Stimulated activated CD8-positive, alpha-beta memory T cell treated with anti-CD3 and anti-CD28 coated beads, Interleukin-12 subunit alpha, Interleukin-12 subunit beta, amount 100 ng/mL, for 4 hours (primary cell): ENCODE measurements at places on chromosomes 4 and X.

GRCh38 chrX:54029529-54030143 lies 14.6 kb downstream of the PHF8 start:
- DNase-seq: no peak

- no peak for DNase-seq
Observed at GRCh38 chr4:155526452-155527169, 140.0 kb upstream of the GUCY1A1 start.

- no peak for DNase-seq
Observed at GRCh38 chrX:121641560-121641959, 594.1 kb downstream of the GLUD2 start.

- no peak for DNase-seq
Observed at GRCh38 chr4:128871948-128872347, 62.4 kb downstream of the JADE1 start.

GRCh38 chr4:165312506-165312905 lies 15.0 kb upstream of the MSMO1 start:
- no peak for DNase-seq

DNA sequence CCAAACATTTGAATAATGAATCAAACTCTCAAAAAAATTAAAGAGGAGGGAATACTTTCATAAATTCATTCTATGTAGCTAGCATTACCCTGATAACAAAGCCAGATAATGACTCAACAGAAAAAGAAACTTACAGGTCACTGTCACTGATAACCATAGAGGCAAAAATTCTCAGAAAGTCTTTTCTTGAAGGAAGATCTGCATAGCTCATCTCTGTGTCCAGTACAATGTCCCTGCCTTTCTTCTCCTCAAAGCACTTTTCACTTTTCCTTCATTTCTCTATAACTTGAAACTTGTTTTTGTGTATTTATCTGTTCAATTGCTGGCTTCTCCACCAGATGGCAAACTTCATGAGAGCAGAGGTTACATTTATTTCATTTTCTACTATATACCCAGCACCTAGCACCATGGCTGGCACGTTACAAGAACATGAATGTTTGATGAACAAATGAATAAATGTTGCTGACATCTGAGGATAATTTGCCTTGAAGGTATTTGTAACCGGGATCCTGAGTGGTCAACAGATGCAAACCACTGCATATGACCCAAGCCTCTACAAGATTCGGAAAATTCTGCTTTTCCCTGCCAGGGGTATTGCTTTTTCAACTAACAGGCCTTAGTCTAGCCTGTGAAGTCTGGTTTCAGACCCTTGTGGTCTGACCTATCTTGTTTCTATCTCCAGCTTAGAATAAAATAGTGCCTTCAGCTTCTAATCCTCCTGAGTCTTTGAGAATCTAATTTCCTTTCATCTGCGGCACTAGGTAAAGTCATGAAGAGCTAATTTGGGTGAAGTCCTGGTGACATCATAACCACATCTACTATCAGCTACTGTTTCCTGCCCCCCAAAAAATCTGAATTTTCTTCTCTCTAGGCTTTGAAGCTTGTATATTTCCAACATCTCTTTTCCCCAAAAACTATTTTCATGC lies 52.5 kb upstream of the ANTXR2 start:
- no peak for DNase-seq

DNA sequence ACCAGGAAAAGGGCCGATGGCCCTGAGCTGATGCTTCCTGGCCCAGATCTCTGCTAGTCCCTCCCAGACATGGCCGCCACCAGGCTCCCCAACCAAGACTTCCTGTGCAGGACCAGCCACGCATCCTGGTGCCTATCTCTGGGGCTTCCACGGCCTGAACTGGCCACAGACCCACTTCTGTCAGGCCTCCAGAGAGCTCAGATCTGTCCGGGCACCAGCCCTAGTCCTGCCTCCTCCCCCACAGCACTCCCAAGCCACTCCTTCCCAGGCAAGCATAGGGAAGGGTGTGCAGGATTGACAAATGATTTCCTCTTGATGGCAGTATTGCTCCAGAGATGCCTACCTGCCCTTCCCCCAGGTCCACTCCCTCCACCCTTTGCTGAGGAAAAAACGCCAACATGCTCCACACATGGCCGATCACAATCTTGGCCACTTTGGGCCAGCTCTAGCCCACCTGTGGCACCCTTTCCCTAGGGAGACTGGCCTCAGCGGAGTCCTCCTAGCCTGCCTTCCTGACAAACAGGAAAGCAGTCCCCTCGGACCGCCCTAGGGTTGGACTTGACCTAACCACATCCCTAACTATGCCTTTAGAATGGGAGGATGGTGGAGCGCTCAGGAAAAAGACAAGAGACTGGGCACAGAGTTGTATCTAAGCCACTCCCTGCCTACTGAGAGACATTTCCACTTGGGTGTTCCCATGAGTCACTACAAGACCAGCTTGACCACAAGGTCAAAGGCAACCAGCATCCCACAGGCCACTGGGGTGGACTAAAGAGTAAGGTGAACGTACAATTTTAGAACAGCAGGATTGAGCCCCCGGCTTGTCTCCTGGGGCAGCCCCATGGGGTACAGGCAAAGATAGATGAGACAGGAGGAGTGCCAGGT lies 277.5 kb upstream of the AGTR2 start:
- no peak for DNase-seq

DNA sequence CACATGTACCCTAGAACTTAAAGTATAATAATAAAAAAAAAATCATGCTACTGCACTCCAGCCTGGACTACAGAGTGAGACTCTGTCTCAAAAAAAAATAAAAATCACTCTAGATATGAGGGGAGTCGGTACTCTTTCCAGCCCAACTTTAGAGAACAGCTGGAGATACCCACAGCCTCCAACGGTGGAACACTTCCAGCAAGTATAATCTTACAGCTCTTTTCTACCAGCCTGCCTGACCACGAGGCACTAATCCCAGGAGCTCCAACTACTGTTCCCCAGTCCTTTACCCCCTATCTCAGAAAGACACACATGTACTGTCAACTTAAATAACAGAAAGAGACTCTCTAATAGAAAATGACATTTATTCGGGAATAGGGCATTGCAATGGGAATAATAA lies 46.8 kb downstream of the STEEP1 start:
- DNase-seq: no peak

- no peak for DNase-seq
Observed at GRCh38 chr4:107624024-107624423, 96.0 kb downstream of the PAPSS1 start.

DNA sequence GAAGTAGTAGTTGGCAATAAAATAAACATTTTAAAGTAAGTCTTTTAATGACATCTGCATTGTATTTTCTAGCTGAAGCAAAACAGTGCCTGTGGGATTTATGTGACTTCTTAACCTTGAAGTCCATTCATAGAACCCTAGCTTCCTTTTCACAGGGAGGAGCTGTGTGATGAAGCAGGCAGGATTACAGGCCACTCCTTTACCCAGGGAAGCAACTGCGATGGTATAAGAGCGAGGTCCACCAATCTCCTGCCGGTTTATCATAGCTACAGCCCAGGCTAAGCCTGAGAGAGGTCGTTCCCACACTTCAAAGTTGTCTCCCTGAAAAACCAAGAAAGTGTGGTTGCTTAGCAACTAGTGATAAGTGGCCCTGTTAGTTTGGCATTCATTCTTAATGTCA lies 7.0 kb downstream of the RPL36A start:
- no peak for DNase-seq

GRCh38 chr4:56208103-56208502 lies 179.2 kb downstream of the AASDH start:
- DNase-seq: no peak

- DNase-seq: no peak
Observed at GRCh38 chr4:147756417-147756816, 24.5 kb downstream of the ARHGAP10 start.

DNA sequence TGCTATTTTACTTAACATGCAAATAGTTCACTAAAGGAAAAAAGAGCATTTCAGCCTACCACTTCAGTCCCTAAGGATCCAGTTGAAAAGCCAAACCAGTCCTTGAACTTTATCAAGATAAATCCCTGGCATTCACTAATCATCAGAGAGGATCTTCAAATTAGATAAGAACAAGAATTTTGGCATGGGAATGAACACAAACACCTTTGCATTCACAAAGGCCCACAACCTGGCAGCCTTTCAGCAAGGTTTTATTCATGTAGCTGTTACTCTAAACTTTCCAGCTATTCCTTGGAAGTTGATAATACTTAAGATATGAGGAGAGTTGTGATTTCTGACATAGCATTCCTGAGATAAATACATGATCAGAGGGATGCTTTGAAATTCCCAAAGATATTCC lies 193.4 kb downstream of the LRBA start:
- DNase-seq: no peak

- DNase-seq: peak; percentile 31
Observed at GRCh38 chr4:153152501-153153338, 51.5 kb upstream of the TRIM2 start.

GRCh38 chr4:47484168-47484567 lies 907 bp upstream of the ATP10D start:
- no peak for DNase-seq

DNA sequence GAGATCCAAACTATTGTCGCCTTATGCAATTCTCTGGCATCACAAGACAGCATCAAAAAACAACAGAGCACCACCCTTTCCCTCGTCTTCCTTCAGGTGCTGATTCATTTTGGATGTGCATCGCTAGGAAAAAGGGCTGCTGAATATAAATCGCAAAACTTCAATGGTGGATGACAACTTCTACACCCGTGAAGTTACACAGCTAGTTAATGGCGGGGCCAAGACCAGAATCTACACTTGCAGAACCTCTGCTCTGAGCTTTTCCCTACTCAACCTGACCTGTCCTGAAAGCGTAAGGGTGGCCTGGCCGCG lies 674 bp downstream of the GNPDA2 start:
- no peak for DNase-seq

GRCh38 chr4:14841801-14842768 lies 160.2 kb upstream of the CPEB2 start:
- DNase-seq: no peak

GRCh38 chrX:68748030-68748429 lies 80.8 kb upstream of the EFNB1 start:
- no peak for DNase-seq

DNA sequence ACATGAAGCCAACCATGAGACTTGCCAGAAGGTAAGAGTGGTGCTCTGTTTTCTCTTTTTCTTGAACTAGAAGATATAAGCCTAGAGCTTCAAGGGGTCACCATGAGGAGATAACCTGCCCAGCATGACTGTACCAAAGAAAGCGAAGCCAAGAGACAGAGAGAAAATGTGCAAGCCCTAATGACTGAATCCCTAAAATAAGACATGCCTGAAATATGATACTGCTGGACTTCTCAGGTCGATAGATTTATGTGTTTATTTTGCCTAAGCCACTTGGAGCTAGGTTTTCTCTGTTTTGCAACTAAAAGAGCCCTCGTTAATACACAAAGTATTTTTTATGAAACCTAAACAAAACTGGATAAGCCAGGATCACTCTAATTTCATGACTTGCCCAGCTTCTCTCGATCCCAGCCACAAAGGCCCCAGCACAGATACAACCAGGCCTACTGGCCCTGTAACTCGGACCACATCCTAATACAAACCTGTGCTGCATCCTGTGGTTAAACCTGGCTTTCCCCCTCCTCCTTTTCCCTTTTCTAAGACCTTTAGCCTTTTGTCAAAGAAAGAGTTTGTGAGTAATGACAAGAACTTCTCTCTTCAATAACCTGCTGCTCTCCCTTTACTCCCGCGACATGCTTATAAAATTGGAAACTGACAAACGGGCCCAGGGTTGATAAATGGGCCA lies 185.8 kb downstream of the APBB2 start:
- DNase-seq: no peak

DNA sequence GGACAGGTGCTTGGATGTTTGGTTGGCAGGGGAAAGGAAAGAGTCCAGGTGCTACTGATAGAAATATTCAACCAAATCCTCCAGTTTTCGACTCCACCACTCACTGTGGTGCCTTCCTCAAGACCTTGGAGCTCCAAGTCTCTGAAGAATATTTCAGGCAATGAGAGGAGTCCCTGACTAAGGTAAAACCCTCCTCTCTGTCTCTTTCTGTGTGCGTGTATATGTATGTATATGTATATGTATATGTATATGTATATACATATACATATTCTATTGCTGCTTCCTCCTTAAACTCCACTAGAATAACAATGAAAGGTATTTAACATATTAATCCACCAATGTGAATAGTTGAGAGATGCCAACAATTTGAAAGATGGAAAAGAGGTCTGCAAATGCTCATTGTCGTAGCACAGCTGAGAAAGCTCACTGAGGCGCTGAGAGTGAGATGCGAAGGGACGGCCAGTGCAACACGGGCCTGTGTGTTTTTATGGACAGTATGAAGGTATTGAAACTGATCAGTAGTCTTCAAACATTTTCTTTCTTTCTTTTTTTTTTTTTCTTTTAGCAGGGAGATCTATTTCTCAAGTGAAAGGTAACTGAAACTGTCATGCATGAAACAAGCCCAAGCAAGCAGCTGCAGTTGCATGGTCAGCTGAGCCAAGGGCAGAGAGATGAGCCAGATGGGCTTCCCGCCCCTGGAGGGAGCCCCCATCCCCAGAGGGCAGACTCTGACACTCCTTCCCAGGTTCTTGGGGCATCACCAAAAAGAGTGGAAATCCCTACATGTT lies 41.1 kb upstream of the HS3ST1 start:
- no peak for DNase-seq

DNA sequence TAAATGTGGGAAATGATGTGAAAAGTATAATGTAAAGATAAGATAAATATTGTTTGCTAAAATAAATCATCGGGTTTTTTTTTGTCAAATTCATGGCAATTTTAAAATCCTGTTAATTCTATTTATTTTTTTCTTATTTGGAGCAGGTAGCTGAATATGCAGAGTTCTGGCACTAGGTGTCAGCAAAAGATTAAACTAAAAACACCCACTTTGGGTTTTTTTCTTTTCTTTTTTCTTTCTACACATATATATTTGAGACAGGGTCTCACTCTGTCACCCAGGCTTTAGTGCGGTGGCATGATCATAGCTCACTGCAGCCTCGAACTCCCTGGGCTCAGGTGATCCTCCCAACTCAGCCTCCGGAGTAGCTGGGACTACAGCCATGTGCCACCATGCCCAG lies 6.9 kb upstream of the RAP2C start:
- DNase-seq: no peak

- DNase-seq: no peak
Observed at GRCh38 chr4:16685536-16685935, 212.9 kb downstream of the LDB2 start.

GRCh38 chr4:170139764-170140163 lies 50.0 kb upstream of the AADAT start:
- no peak for DNase-seq

GRCh38 chr4:124181039-124181438 lies 531.5 kb downstream of the ANKRD50 start:
- DNase-seq: no peak

- no peak for DNase-seq
Observed at GRCh38 chr4:95213366-95213765, 335.4 kb downstream of the UNC5C start.

GRCh38 chr4:128528793-128529553 lies 241.4 kb upstream of the PGRMC2 start:
- DNase-seq: no peak

DNA sequence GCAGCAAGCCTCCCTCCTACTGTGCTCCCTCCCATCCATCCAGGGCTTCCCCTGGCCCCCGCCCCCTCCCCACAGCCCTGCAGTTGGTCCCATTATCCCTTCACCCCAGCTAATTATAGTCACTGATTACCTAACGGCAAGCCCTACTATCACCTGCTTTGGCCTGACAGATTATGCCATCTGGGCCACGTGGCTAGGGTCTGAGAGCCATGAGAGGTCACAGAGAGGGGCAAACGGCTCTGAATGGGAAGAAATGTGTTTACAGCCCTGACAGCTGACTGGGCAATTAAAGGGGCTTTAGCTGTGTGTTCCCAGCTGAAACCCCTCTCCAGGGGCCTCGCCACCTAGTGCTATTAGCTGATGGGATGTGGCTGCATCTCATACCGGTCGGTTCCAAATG lies 134.4 kb upstream of the CPEB2 start:
- no peak for DNase-seq

GRCh38 chr4:150001815-150002214 lies 76.4 kb upstream of the DCLK2 start:
- DNase-seq: no peak
